ENCODE measurements at places on chromosomes 12 and 14. TPM values are rescaled to one million over a fixed set of nuclear protein-coding genes. Genes with fewer than 3 reads are reported as not detected.

GRCh38 chr12:113242026-113242418 lies 20.8 kb downstream of the TPCN1 start:
- peaks cover 26% of the 10 kb centered on the region for H3K36me3 ChIP-seq
- H3K4me1 ChIP-seq = peaks cover 100% of the 10 kb centered on the region
- peak overlapping the region; percentile 99 for H3K27ac ChIP-seq
- no peak overlapping the region for H3K4me3 ChIP-seq
- DNase-seq = no peak
- H3K27me3 ChIP-seq = no peaks in the 10 kb centered on the region

The HAL gene
- total RNA-seq = not detected

GRCh38 chr14:62819931-62820330 lies 225.3 kb downstream of the KCNH5 start:
- DNase-seq = no peak
- H3K36me3 ChIP-seq = no peaks in the 10 kb centered on the region
- no peak overlapping the region for H3K27ac ChIP-seq
- no peak overlapping the region for H3K4me3 ChIP-seq
- H3K27me3 ChIP-seq = no peaks in the 10 kb centered on the region

DNA sequence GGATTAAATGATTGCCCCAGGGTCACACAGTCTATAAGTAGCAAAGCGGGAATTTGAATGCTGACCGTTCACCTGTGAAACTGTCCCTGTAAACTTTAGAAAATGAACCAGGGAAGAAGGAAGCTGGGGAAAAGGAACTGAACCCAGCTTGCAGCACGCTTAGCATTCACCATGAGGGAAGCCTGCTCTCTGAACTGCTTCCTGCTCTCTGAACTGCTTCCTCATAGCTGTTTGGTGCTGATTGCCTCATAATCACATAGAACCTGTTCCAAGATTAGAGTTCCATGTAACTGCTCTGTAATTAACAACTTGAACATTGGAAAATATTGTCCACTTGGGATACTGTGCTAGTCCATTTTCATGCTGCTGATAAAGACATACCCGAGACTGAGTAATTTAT lies 1504.8 kb upstream of the TMEM132C start:
- no peak for DNase-seq
- H3K27ac ChIP-seq = no peak overlapping the region
- H3K4me3 ChIP-seq = no peak overlapping the region
- no peaks in the 10 kb centered on the region for H3K4me1 ChIP-seq

DNA sequence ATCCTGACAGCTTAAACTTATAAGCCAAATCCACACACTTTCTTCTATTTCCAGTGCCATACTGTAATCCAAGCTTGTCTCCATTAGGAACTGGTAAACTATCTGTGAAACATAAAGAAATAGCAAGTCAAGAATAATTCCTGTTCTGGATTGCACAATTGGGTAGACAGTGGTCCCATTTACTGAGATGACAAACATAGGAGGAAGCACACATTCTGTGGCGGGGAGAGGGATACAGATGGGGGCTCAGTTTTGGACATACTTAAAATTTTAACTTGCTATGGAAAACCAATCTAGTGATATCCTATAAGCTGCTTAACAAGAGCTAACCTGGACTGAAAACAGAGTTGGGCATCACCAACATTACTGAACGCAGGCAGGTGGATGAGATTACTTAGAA lies 16.3 kb downstream of the MAP4K5 start:
- peaks cover 1% of the 10 kb centered on the region for H3K4me1 ChIP-seq
- H3K27ac ChIP-seq = no peak overlapping the region
- H3K4me3 ChIP-seq = no peak overlapping the region
- no peaks in the 10 kb centered on the region for H3K36me3 ChIP-seq
- DNase-seq = no peak
- H3K27me3 ChIP-seq = no peaks in the 10 kb centered on the region

DNA sequence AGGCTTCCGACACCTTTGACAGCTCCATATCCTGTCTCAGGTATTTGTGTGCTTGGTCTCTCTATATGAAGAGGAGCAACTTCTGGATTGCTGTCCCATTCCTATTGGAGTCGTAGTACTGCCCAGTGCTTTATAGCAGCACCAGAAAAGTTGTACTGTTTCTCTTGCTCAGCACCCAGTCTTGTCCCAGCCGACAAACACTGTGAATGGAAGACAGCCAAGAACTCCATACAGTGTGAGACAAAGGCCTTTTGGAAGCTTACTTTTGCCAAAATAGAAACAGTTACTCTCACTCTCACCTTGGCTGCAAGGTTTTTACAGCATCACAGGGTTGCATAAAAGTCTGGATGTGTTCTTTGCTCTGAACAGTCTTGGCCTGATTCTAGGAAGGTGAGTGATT lies 105.3 kb downstream of the TGFB3 start:
- no peak for DNase-seq
- no peaks in the 10 kb centered on the region for H3K27me3 ChIP-seq
- peaks cover 26% of the 10 kb centered on the region for H3K4me1 ChIP-seq
- no peak overlapping the region for H3K4me3 ChIP-seq
- peak overlapping the region; percentile 48 for H3K27ac ChIP-seq

DNA sequence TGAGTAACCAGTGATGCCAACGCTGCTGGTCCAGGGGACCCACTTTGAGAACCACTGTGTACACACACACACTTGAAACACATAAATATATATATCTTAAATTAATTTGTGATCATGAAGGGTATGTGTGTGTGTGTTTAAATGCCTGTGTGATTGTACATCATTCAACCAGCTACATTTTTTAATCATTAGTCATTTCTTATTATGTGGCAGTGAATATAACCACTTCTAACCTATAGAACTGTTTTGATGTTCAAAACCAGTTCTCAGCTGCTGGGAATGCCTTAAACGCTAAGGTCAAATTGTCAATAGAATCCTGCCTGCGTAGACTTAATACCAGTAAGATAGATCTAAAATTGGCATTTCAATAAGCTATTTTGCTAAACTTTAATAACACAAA lies 330.0 kb downstream of the SYT1 start:
- no peaks in the 10 kb centered on the region for H3K27me3 ChIP-seq
- no peaks in the 10 kb centered on the region for H3K36me3 ChIP-seq
- no peaks in the 10 kb centered on the region for H3K4me1 ChIP-seq
- DNase-seq = no peak
- H3K27ac ChIP-seq = no peak overlapping the region

The VPS29 gene
- total RNA-seq = 91.1 TPM

GRCh38 chr12:27343255-27344000 lies 10.8 kb downstream of the BMAL2 start:
- no peak overlapping the region for H3K27ac ChIP-seq
- H3K4me1 ChIP-seq = no peaks in the 10 kb centered on the region
- H3K27me3 ChIP-seq = no peaks in the 10 kb centered on the region
- no peak for DNase-seq
- H3K4me3 ChIP-seq = no peak overlapping the region

DNA sequence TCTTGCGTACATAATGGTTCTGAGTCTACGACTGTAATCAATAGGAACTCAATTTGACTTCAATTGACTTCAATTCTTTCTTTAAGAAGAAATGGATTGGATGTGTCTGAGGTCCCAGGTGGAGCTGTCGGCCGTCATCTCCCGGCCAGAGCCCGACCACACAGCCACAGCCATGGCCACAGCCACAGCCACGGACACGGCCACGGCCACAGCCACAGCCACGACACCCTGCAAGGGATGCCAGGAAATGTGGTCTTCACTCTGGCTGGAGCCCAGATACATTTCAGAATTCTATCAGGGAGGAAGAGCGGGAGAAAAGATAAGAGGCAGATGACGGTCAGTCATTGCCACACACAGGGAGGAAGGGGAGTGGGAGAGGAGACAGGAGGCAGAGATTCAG lies 58.9 kb downstream of the GALNT9 start:
- peaks cover 94% of the 10 kb centered on the region for H3K27me3 ChIP-seq
- no peak overlapping the region for H3K4me3 ChIP-seq
- no peaks in the 10 kb centered on the region for H3K4me1 ChIP-seq
- no peak for DNase-seq

- H3K27ac ChIP-seq = no peak overlapping the region
- DNase-seq = no peak
- H3K4me1 ChIP-seq = peaks cover 3% of the 10 kb centered on the region
Measured at GRCh38 chr14:54895683-54896082, 6.9 kb downstream of the GCH1 start.

DNA sequence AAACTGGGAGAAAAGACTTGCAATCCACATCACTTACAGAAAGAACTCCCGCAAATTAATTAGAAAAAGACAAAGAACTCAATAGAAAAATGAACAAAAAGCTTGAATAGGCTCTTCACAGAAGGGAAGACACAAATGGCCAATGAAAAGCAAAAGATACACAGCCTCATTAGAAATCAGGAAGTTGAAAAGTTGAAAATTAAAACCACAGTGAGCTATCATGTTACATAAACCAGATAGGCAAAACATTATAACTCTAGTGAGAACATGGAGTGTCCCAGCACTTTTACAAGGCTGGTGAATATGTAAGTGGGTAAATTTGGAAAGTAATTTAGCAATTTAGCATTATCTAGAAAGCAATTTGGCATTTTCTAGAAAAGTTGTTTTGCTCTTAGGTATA lies 158.4 kb upstream of the RASSF8 start:
- no peaks in the 10 kb centered on the region for H3K4me1 ChIP-seq
- no peak for DNase-seq
- no peak overlapping the region for H3K27ac ChIP-seq
- no peaks in the 10 kb centered on the region for H3K27me3 ChIP-seq

DNA sequence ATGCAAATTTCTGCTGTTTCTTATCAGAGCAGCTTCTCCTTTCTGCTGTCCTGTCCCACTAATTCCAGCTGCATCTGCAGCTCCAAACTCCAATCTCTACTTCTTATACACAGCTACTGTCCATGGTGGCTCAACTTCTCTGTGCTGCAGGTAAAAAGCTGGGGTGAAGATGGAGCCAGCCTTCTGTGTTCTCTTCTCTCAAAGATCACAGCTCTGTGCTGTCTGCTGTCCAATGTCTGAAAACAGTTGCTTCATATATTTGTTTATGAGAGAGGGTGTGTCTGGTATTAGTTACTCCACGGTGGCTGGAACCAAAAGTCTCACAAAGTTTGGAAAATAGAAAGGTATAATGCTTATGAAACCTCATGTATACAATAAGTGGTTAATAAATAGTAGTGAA lies 445.8 kb upstream of the TBX3 start:
- H3K4me3 ChIP-seq = no peak overlapping the region
- no peak overlapping the region for H3K27ac ChIP-seq
- no peaks in the 10 kb centered on the region for H3K4me1 ChIP-seq
- no peak for DNase-seq
- no peaks in the 10 kb centered on the region for H3K36me3 ChIP-seq
- no peaks in the 10 kb centered on the region for H3K27me3 ChIP-seq

- DNase-seq = no peak
- H3K27ac ChIP-seq = no peak overlapping the region
- no peak overlapping the region for H3K4me3 ChIP-seq
- no peaks in the 10 kb centered on the region for H3K36me3 ChIP-seq
Measured at GRCh38 chr14:60276347-60276746, 27.3 kb downstream of the PPM1A start.

- no peak overlapping the region for H3K4me3 ChIP-seq
- H3K27me3 ChIP-seq = no peaks in the 10 kb centered on the region
- DNase-seq = no peak
- no peaks in the 10 kb centered on the region for H3K36me3 ChIP-seq
- H3K27ac ChIP-seq = no peak overlapping the region
Measured at GRCh38 chr12:51773145-51773869, 75.2 kb downstream of the FIGNL2 start.

The NPAS3 gene
- 2.5 TPM for total RNA-seq

- H3K27me3 ChIP-seq = no peaks in the 10 kb centered on the region
- no peak overlapping the region for H3K27ac ChIP-seq
- peaks cover 9% of the 10 kb centered on the region for H3K4me1 ChIP-seq
- DNase-seq = no peak
- peaks cover 9% of the 10 kb centered on the region for H3K36me3 ChIP-seq
Measured at GRCh38 chr12:102063069-102063468, 1.3 kb upstream of the WASHC3 start.

- no peaks in the 10 kb centered on the region for H3K27me3 ChIP-seq
- DNase-seq = no peak
- H3K27ac ChIP-seq = peak overlapping the region; percentile 72
- no peaks in the 10 kb centered on the region for H3K36me3 ChIP-seq
- H3K4me1 ChIP-seq = peaks cover 48% of the 10 kb centered on the region
Measured at GRCh38 chr12:3336606-3337311, 154.2 kb upstream of the PRMT8 start.

DNA sequence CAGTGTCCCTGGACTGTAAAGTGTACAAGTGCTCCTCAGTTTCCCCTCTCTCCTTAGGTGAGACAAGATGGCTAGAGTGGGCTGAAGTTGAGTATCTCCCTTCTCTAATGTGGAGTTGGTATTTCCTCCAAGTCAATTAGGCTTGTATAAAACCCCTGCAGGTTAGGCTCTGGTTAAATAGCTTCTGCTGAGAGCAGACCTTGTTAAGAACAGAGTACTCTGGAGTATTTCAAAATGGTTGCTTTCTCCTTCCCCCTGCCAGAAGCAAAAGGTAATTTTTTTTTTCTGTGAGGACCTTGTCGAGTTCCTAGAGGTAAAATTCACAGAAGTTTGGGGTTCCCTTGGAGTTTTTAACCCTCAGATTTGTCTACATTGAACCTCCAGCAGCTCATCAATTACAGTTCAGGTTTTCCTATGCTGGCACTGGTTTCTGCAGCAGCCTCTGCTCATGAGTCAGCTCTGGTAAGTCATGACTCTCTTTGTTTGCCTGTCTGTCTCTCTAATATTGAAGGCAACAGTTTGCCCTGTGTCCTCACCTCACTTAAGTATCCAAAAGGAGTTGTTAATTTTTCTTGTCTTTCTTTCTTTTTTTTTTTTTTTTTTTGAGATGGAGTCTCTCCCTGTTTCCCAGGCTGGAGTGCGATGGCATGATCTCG lies 27.8 kb upstream of the GLIPR1 start:
- no peak overlapping the region for H3K4me3 ChIP-seq
- H3K27ac ChIP-seq = no peak overlapping the region
- no peaks in the 10 kb centered on the region for H3K36me3 ChIP-seq
- H3K4me1 ChIP-seq = no peaks in the 10 kb centered on the region

The RPS6KL1 gene
- 20.5 TPM for total RNA-seq

DNA sequence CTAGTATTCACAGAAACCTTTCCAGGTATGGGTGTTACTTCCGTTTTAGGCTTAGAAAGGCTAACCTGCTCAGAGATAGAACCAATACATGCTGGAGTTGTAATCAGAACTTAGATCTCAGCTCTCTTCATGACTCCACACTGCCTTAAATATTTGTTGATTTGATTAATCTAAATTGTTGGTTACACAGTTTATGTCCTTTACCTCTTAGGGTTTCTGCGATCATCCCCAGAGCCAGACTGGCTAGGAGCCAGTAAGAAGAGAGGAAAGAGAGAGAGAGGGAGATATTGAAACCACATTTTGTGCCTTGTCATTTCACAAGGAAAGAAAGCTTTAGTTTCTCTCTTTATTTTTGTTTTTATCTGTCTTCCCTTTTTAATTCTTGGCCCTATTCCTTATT lies 16.8 kb upstream of the MGP start:
- DNase-seq = no peak
- peak overlapping the region; percentile 83 for H3K27ac ChIP-seq
- no peaks in the 10 kb centered on the region for H3K27me3 ChIP-seq
- H3K4me1 ChIP-seq = peaks cover 62% of the 10 kb centered on the region
- no peak overlapping the region for H3K4me3 ChIP-seq
- no peaks in the 10 kb centered on the region for H3K36me3 ChIP-seq

- no peaks in the 10 kb centered on the region for H3K27me3 ChIP-seq
- H3K4me3 ChIP-seq = peak overlapping the region; percentile 88
- peaks cover 64% of the 10 kb centered on the region for H3K4me1 ChIP-seq
- no peaks in the 10 kb centered on the region for H3K36me3 ChIP-seq
- DNase-seq = no peak
Measured at GRCh38 chr12:50923361-50924130, 28.8 kb upstream of the HIGD1C start.

The NRL gene
- total RNA-seq = 1.5 TPM

The HOXC11 gene
- not detected for total RNA-seq

All from left ventricle myocardium inferior (tissue), 1 donor.